ENCODE measurements at places on chromosomes 2 and 18. TPM values are rescaled to one million over a fixed set of nuclear protein-coding genes. Genes with fewer than 3 reads are reported as not detected.

DNA sequence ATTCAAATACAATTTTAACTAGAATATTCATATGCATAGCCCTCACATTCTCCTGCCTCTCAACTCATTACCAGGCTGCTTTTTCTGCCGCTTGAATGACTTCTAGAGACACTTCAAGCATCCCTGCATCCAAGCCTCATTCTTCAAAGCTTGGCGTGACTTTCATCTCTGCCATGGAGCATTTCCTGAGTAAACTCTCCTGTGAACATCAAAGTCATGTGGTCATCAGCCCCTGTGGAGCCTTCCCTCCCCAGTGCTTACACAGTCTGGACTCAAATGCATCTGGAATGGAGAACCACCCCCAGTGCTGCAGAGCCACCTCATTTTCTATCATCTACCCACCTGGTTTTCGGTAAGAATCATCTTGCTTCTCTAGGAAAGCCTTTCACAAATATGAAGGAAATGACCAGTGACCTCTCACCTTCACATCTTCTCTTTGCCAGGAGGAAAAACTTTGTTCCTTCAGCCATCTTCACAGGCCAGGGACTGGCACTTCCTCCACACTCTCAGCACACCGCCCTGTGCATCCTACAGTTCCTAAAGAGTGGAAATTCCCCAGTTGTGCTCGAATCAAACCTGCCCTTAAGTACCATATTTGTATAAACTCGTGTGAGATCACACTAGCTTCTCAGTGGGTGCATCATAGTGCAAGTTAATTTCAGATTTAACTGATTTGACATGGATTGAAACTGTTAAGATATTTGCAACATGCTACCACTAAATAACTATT is 116.4 kb downstream of the COL6A3 start:
- no peak for DNase-seq

FBXO48 gene
- 0.64 TPM for total RNA-seq

DNA sequence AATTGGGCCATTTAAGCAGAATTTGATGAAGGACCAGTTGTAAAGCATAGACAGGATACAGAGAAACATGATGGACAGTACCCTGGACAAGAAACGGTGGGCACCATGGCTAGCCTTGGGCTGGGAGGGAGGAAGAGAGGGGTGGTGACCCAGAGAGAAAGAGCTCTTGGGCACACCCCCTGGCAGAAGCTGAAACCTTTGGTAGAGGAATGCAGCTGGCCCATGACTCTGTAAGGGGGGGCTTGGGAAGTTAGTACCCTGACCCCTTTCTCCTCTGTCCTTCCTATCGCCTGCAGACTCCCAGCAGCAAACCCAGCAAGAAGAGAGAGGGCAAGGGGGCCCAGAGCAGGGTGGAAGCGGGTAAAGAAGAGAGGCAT is 32.6 kb downstream of the MRPL44 start:
- DNase-seq, result no peak

- no peak for DNase-seq
Measured at GRCh38 chr18:59660366-59660765, 36.9 kb downstream of the CCBE1 start.

SPP2 gene
- not detected for total RNA-seq

CNDP1 gene
- total RNA-seq, result not detected

TEX44 gene
- not detected for total RNA-seq

DNA sequence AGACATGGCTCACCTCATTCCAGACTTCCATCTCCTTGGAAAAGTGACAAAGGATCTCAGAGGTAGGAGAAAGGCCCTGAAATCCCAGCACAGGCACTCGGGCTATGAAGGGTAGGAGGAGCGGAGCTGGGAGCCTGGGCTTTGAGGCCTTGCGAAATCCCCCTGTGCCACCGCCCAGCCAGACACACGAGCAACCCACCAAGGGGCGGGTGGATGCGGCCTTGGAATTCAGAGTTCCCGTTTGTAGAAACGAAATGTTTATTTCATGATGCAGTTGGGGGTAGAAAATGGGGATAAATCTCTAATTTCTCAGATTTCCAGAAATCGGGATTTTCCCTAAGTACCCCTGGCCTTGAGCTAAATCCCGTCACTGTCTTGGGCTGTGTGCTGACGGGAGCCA is 177.1 kb upstream of the HDAC4 start:
- no peak for DNase-seq

DNA sequence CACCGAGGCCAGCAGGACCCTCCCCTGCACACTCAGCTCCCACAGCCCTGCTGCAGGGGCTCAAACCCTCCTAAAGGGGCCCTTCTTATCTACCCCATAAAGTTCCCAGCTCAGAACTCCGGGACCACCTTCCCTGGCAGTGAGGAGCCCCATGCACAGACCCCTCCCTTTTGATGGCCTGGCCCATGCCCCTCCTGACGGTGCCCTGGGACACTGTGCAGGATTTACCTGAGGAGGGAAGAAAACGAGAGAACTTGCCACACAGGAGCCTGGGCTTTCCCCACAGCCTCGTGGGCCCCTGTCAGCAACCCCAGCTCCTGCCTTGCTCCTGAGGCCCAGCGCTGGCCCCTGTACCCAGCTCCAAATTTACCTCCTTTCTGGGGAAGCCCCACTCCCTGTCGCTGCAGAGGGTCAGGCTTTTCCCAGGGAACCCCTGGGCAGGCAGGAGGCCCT is 206.3 kb upstream of the SALL3 start:
- no peak for DNase-seq

TMEM185B gene
- total RNA-seq, result 39.8 TPM

GRCh38 chr2:74374509-74375205 is 5.5 kb downstream of the DCTN1 start:
- DNase-seq, result peak; percentile 46

- DNase-seq, result no peak
Measured at GRCh38 chr2:239369631-239370161, 31.1 kb downstream of the HDAC4 start.

- peak; percentile 80 for DNase-seq
Measured at GRCh38 chr18:9814431-9814830, 71.3 kb upstream of the TXNDC2 start.

DNA sequence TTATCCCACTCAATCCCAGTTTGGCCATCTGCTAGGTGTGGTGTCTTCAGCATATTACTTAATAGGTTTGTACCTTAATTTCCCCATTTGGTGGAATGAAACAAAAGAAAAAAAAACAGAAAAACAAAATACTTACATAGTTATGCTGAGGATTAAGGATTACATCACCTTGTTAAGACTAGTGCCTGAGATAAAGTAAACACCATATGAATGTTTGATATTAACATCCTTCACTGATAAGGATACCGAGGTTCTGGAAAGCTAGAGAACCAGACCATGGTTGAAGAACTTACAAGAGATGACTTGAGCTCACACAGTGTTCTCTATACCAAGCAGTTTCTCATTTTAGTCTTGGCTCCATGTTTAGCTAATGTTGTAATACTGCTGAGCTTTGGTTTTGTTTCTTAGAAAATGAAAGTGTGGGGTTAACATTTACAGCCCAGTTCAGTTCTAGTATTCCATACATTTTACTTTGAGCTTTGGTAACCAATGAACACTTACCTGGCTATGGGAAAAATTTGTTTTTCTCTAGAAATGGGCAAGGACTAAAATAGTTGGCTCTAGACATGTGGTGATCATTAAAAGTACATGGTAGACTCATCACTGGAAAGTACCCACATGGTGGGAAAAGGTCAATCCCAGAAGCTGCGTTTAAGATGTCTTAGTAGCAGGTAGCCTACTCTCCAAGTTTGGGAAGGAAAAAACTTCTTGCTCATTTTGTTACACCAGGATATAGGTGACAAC is 5.8 kb upstream of the GPD2 start:
- no peak for DNase-seq

QPCT gene
- total RNA-seq, result 0.13 TPM

DNA sequence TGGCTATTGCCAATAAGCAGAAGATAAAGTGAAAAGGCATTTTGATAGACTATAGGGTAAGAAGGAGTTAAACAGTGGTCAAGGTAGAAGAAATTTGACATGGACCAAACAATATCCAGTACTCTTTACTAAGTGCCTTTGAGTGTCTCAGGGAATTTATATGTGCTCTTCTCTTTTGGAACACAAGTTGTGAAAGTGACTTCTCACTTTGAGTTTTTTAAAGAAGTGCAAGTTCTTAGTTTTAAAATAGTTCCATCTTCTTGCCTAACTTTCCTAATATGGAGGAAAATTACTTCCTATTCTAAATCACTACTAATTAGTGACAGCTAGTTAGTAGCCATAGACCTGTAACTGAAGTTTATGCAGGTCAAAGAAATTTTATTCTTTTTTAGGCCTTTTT is 63.4 kb downstream of the AFTPH start:
- no peak for DNase-seq

GRCh38 chr18:22840606-22841144 is 92.5 kb upstream of the RBBP8 start:
- no peak for DNase-seq

FHOD3 gene
- total RNA-seq, result 8.5 TPM

AGAP1 gene
- 14.8 TPM for total RNA-seq

GRCh38 chr2:171895786-171896185 is 1.7 kb upstream of the SLC25A12 start:
- no peak for DNase-seq

- DNase-seq, result peak; percentile 29
Measured at GRCh38 chr2:144511937-144512336, 8.0 kb downstream of the ZEB2 start.

- DNase-seq, result no peak
Measured at GRCh38 chr18:21701621-21702020, 3.0 kb downstream of the ABHD3 start.

Measured in LHCN-M2 (cell line).